ENCODE measurements at places on chromosomes 16 and 17. TPM values are rescaled to one million over a fixed set of nuclear protein-coding genes. Genes with fewer than 3 reads are reported as not detected.
A peak's percentile ranks its signal among the peaks of the same experiment; 100 is the strongest.

DNA sequence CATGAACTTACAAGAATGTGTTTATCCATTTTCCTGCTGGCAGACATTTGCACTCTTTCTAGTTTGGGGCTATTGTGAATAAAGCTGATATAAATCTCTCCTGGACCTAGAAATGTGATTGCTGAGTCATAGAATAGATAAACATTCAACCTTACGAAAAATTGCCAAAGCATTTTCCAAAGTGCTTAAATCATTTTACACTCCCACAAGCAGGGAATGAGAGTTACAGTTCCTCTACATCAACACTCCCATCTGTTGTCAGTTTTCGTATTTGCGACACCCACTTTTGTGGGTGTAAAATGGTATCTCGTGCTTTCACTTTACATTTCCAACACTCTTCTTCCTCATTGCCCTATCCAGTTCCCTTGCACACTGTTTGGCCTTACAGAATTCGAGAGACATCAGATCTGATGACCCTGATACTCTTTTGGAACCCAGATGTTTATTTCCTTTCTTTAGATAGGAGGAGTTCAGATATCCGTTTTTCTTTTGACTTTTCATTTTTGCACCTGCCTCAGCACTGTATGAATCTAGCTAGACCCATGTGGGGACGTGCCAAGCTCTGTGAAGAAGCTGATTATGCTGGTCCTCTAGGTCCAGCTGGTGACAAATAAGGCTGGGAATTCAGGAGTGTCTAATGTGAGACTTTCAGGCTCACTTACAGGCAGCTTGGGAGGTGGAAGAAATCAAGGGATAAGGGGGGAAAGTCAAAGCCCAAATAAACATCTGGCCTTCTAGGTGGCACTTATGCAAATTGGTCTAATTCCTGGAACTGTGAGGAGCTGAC is 14.0 kb downstream of the SOX9 start:
- no peak for DNase-seq

DNA sequence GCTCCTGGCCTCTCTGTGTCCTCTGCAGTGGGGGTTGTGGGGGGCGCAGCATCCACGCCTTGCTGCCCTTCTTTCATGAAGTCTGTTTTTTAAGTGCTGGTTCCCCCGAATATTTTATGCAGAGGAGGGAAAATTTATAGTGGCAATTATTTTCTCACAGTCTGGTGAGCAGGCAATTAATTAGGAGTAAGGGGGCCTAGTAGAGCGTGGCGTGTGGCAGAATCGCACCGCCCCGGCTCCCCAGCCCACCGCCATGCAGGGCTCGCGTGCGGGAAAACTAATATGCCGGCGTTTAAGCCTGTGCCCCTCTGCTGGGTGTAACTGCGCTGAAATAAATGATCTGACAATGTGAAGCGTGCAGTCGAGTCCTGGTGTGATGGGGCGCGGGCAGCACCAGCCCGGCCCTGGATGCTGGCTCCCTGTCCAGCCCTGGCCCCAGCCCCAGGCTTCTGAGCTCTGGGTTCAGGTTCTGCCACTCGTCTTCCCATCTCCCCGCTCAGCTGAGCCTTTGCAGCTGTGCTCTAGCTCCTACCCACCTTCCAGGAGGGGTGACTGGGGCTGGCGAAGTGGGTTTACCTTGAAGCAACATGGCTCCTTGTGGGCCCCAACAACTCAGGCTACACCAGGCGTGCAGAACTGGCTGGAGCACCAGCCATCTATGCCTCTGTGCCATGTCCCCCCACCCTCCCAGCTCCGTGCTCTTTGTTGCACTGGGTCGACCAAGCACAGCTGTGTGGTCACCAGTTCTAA is 13.8 kb downstream of the ENGASE start:
- DNase-seq: no peak

DNA sequence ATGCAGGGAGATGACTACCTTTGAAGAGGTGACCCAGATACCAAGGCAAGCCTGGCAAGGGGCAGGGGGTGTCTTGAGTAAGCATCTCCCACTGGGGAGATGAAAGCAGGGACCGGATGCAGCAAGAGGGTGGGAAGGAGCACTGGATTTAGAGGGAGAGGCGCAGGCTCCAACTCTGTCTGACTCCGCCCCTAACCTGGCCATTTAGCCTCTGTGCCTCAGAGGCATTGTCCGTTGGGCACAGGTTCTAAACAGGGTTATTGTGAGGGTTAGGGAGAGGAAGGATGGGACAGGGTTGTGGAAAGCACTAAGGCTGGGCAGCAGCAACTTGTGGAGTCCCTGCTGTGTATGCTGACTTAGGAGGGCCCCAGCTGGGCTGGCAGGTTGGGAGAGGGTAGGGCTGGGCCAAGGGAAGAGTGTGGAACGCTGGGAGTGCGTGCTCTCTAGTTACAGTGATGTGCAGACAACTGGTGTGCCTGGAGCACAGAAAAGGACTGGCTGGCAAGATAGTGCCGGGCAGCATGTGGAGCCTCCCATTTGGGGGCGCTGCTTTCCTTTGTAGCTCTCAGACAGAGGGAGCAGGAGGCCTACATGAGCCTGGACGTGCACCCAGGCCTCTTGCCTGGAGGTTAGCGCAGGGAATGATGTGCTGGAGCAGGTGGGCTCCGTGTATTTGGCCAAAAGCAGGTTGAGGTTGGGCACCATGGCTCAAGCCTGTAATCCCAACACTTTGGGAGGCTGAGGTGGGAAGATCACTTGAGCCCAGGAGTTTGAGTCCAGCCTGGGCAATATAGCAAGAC is 26.2 kb downstream of the TBX2 start:
- no peak for DNase-seq

DNA sequence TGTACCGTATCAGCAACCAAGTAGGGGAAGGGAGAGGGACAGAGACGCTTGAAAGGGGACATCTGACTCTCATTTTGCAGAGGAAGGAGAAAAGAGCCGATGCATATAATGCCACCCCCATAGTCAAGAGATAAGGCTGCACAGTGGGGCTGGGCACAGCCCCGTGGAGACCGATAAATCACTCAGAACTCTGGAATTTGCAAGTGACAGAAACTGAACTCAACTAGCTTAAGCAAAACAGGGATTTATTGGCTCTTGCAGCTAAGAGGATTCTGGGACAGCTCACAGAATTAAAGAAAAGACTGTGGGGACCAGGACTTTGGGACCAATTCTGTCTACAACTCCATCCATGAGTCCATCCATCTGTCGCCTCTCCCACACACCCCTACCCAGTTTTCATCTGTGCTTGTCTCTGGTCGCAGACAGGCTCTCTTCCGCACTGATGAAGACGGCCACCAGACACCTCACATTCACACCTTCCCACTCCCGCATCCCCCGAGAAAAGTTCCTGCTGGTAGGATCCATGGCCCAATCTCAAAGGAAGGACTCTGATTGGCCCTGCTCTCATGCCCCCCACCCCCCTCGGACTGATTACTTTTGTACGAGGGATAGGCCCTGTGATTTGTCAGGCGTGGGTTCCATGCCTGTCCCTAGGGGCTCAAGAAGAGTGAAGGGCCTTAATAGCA is 105.9 kb upstream of the RPL38 start:
- no peak for DNase-seq

- DNase-seq: no peak
Observed at GRCh38 chr17:16304830-16305229, 48.4 kb downstream of the CENPV start.

Gene RMI2
- 3.5 TPM for total RNA-seq

GRCh38 chr17:72145962-72146361 is 25.1 kb downstream of the SOX9 start:
- DNase-seq: no peak

GRCh38 chr16:72609066-72609465 is 437.1 kb upstream of the PMFBP1 start:
- no peak for DNase-seq

GRCh38 chr17:41308918-41309359 is at the start of gene KRTAP16-1:
Gene KRTAP16-1, minus strand, starts transcription at chr17:41309309. Its CDS starts 56 bp downstream, at chr17:41309253.
- peak; percentile 89 for DNase-seq

Gene TNP2
- total RNA-seq: not detected

- peak; percentile 94 for DNase-seq
Observed at GRCh38 chr16:89241187-89242007, 23.9 kb downstream of the ZNF778 start.

GRCh38 chr17:64653325-64653984 is 8.7 kb downstream of the SMURF2 start:
- DNase-seq: no peak

DNA sequence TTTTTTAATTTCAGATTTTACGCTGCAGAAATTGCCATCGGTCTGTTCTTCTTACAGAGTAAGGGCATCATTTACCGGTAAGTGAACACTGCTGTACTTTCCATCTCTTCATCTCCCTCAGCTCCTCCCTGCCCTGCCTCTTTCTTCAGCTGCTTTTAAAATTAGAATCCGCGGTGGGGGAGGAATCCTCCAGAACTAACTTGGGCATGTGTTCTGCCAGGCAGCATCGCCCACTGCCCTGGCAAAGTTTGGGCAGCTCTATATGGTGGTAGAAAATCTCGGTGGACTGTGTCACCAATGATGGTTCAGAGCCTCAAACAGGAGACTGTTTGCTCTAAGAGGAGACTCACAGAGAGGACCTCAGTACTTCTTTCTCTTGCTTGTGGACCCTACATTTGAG is 81.6 kb upstream of the CACNG3 start:
- DNase-seq: no peak

Gene KRTAP2-3
- total RNA-seq: not detected

- no peak for DNase-seq
Observed at GRCh38 chr16:54503856-54504219, 217.3 kb upstream of the IRX3 start.

DNA sequence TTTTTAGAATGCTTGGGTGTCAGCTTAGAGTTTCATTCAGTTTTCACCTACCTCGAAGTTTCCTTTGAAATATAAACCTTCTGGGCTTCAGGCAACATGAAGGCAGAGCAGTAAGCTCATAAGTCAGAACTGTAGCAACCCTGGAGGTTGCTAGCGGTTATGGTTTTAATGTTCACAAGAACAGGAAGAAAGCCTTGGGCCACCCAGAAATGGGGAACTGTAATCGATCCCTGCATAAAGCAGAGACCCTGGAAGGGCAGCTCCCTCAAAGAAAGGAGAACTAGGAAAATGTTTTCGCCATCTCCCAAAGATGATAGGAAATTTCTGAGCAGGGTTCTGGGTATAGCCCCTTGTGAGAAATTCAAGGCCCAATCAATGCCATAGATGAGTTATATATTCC is 47.8 kb upstream of the RASL10B start:
- no peak for DNase-seq

DNA sequence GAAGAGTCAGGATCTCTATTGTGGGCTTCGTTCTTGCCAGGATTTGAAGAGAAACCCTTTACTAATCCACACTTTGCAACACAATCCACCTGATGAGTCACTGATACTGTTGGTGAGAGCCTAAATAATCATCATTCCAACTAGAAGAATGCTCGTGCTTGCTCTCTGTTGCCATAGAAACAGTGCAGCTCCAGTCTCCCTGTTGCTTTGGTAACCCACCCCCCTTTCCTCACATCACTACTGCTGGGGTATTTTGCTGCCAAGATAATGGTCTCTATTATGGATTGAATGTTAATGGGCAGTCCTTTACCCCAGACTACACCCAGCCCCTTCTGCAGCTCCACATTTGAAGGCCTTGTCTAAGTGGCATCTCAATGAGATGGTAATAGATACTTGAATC is 190.4 kb downstream of the ABCC12 start:
- DNase-seq: no peak

DNA sequence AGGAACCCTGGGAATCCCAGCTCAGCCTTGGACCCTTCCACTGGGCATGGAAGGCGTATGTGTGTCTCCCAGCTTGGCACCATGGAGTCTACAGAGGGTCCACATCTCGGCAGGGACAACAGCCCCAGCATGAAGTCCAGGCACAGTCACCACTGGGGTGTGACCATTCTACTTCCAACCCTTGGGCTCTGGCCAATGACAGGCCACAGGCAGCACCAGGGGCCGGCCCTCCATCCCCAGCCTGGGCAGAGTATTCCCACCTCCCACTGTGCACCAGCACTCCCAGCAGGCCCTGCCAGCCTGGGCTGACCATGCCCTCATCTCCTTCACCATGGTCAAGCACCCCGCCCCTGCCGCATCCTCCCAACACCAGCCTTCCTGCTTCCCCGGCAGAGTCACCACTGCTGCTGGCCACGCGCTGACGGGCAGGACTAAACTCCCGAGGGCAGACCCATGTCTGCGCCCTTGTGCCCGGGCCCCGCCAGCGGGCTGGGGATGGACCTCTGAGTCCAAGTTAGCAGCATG is 9.5 kb upstream of the PPP1R27 start:
- peak; percentile 77 for DNase-seq

- DNase-seq: no peak
Observed at GRCh38 chr17:60583008-60583407, 17.0 kb upstream of the PPM1D start.

DNA sequence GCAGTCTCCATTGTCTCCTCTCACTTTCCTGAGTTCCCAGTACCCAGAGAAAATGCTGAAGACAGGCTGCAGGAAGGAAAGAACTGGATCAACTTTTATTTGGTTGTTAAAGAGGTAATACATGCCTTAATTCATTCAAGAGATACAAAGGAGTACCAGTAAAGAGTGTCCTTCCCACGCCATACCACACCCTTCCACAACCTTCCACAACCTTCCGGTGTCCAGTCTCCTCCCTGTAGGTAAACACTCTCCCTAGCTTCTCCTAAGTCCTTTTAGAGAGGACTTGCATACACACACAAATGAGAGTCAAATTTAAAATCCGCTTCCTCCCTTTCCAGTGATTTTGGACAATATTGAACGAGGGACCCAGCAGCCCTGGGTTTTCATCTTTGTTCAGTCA is 2.8 kb upstream of the CA7 start:
- DNase-seq: no peak

GRCh38 chr16:49684696-49685095 is 171.2 kb downstream of the ZNF423 start:
- DNase-seq: no peak

- DNase-seq: no peak
Observed at GRCh38 chr16:4922721-4923342, 14.1 kb downstream of the PPL start.

GRCh38 chr16:63617990-63618763 is 1503.7 kb downstream of the CDH11 start:
- DNase-seq: no peak

GRCh38 chr17:16923097-16923903 is 48.6 kb downstream of the TNFRSF13B start:
- peak; percentile 65 for DNase-seq

Gene SUZ12
- 30.2 TPM for total RNA-seq

Gene PLA2G10
- not detected for total RNA-seq

Gene RNF112
- 2.7 TPM for total RNA-seq

Gene SCIMP
- 82.7 TPM for total RNA-seq

GRCh38 chr17:77888242-77889134 is 70.0 kb upstream of the TNRC6C start:
- DNase-seq: peak; percentile 60

DNA sequence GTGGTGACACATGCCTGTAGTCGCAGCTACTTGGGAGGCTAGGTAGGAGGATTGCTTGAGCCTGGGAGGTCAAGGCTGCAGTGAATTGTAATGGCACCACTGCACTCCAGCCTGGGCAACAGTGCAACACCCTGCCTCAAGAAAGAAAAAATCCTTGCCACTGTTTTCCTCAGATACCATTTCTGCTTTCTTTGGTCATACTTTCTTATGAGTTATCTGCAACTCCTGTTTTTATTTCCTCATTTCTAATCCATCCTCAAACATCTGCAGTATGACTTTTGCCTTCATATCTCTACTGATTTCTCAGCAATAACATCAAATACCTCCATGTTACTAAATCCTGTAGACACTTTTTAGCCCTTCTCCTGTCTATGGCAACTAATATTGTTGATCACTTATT is 3.1 kb upstream of the AP2B1 start:
- DNase-seq: no peak
